ENCODE measurements at places on chromosomes 7 and 10.

DNA sequence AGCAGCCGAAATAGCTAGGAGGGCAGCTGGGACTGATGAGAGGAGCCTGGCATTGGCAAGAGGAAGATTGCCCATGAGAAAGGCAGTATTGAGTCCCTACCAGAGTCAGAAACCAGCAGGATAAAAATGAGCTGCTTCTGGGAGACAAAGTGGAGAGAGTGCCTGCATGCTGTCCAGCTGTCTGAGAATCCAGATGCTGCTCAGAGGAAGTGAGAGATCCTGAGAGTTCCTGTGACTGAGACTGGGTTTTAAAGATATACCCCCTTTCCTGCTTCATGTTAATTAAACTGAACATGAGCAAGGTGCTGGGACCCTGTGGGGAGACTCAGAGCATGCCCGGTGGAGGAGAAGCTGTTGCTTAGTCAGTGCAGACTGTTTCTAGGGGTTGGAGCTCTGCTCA is 107.5 kb downstream of the KIF20B start:
- no peak for DNase-seq

- no peak for DNase-seq
These were observed 753.8 kb downstream of the GRID1 start for GRCh38 chr10:85612833-85613232.

- no peak for DNase-seq
These were observed 549.7 kb downstream of the TCERG1L start for GRCh38 chr10:130761788-130762301.

DNA sequence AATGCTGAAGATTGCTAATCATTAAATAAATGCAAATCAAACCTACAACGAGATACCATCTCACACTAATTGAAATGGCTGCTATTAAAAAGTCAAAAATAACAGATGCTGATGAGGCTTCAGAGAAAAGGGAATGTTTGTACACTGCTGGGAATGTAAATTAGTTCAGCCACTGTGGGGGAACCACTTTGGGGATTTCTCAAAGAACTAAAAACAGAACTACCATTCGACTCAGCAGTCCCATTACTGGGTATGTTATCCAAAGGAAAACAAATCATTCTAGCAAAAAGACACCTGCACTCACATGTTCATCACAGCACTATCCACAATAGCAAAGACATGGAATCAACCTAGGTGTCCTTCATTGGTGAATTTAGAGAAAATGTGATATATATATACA is 379.0 kb upstream of the CNTNAP2 start:
- DNase-seq: no peak

DNA sequence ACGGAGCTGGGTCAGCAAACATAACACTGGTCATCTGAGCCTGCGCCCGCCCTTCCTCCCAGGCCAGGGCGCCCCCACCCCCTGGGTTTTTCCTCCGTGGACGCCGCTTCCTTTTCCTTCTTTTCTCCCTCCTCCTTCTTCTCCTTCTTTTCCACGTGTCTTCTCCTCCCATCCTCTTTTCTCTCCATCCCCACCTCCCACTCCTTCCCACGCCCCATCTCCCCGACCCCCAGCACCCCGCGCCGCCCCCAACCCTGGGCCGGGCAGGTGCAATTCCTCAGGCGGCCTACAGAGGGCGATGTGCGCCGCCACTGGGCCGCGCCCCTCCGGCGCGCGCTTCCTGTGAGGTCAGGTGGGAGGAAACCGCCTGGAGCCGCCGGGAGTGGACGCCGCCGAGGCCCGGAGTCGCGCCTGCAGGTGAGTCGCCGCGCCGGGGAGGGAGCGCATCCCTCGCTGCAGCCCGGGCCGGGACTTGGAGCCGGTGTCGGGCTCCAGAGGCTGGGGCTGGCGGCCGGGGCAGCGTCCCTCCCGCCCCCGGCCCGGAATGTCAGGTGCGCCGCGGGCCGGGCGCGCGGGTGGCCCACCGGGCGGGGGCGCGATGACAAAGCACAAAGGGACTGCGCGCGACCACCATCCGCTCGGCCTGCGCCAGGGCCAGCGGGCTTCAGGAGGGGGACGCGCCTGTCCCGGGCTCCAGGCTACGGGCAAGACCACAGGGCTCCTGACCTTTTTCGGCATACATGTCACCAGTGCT is at the start of gene FAM241B:
Gene FAM241B, plus strand, starts transcription at position 351 of the 754 bp plus-strand sequence. CDS start 1,497 bp downstream, outside the sequence.
- peak; percentile 87 for DNase-seq

DNA sequence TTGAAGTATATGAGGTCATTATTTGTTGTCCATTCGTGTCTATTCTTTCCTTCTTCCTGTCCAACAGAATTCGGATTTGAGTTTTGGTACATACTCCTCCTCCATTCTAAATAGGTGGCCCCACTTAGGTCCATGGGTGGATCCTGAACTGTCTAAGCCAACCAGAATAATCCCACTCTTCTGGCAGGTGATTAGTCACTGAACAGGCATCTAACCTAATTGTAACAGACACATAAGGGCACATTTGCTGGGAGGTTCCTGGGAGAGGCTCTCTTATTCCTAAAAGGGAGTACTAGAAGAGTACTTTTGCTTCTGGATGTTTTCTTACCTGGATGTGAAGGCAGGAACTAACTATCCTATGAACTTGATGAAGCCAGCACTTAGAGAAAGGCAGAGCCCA is 16.8 kb downstream of the LRRC72 start:
- DNase-seq: no peak

DNA sequence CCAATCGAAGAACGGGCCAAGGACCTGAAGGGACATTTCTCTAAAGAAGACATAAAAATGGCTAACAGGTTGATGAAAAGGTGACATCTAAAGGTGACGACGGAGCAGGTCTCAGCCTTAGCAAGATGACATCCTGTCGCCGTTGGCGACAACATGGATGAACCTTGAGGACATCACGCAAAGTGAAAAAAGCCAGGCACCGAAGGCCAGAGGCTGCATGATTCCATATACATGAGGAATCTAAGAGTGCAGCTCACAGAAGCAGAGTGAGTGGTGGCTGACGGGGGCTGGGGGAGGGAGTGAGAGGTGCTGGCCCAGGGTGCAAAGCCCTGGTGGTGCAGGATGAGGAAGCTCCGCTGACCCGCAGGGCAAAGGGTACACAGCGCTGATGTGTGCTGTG is 34.1 kb upstream of the NKX6-2 start:
- DNase-seq: no peak

GRCh38 chr10:95260909-95261552 is 29.8 kb downstream of the PDLIM1 start:
- DNase-seq: no peak

DNA sequence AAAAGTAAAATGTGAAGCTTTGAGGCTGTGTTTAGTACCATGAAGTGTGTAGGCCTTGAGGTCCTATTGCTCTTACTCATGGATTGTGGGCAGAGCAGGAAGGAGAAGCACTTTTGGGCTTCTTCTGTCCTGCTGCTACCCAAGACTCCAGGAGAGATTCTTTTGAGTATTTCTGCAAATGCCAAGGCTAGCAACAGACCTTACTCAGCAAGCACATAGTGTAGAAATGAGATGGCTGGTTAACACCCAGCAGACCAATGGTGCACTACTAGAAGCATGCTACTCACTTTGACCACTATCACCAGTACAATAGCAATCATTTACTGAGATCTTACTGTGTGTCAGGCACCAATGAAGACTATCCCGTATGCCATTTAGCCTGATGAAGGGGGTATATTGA is 3.2 kb downstream of the PLPP4 start:
- DNase-seq: no peak

DNA sequence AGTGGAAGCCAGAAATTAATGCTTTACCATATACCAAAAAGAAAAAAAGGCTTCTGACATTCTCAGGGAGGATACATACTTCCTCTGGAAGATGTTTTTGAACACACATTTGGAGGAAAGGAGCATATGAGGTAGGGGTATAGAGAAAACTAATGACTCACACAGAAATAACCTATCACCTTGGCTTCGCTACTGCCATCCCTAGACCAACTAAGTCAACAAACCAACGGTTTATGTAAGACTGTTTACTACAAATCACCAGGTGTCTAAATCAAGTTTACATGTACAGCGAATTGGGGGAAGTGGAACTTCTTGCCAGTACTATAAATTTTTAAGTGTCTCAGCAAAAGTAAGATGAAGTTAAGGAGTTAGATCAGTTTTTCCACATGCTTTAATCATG is 96.9 kb downstream of the NT5C2 start:
- DNase-seq: no peak

GRCh38 chr10:474946-475345 is 214.5 kb downstream of the DIP2C start:
- DNase-seq: no peak

DNA sequence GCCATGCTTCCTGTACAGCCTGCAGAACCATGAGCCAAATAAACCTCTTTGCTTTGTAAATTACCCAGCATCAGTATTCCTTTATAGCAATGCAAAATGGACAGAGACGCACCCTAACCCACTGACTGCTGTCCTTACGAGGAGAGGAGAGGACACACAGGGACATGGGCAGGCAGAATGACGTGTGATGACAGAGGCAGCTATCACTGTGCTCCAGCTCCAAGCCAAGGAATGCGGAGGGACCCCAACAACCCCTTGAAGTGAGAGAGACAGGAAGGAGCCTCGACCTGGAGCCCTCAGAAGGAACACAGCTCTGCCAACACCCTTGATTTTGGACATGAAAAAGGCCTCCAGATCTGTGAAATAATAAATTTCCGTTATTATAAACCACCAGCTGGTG is 46.6 kb upstream of the EBF3 start:
- DNase-seq: no peak

DNA sequence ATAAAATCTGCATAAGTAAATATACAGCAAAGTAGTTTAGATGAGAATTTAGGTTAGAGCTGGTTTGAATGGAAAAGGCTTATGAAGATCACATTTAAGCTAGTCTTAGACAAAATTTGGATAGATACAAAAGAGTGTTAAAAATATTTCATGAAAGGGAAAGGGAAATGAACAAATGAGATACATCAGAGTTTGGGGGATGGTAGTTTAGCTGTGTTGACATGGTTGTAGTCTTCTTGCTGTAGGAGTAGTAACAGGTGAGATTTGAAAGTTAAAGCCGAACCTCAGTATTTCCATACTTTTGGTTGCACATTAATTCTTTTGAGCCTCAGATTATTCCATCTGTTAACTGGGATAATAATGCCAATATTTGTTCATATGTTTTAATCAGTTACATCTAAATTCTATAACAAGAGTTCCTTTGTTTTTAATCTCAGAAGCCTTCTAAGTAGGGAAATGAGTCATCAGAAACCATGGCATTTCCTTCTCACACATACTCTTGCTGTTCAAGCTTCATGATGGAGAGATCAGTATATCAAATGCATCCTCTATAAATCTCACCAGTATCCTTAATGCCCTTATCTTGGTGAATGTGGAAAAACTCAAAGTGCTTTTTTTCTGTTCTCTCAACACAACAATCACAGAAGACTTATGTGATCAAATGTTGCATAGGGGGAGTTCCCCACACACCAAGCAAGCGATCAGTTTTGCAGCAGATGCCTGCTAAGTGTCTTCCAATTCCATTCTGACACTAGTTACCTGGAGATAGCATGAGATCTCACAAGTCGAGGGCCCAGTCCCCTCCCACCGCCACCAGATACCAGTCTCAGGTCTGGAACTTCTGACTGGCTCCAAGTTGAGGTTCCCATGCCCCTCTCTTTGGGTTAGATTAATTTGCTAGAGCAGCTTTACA is 84.7 kb downstream of the MAPK8 start:
- DNase-seq: no peak

GRCh38 chr7:47938574-47939165 is 9.6 kb downstream of the PKD1L1 start:
- DNase-seq: no peak

- DNase-seq: no peak
These were observed 168.2 kb downstream of the NRF1 start for GRCh38 chr7:129779602-129780256.

DNA sequence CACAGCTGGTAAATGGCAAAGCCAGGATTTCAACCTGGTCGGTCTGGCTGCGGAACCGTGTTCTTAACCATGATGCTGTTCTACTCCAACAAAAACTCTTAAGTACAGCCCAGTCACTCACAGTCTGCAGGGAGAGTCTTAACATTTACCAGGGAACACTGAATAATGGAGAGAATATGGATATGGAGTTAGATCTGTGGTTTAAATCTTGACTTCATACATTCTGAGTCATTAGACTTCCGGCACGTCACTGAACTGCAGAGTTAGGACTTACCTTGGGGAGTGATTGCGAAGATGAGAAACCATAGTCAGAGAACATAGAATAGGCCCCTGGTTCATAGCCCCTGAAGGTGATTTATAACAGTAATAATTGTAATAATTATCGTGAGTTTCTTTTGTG is 61.7 kb downstream of the ADRA2A start:
- DNase-seq: no peak

Data from cerebellum (tissue), 4 donors.